ENCODE measurements at places on chromosomes 12 and 14. TPM values are rescaled to one million over a fixed set of nuclear protein-coding genes. Genes with fewer than 3 reads are reported as not detected.

GRCh38 chr12:42360747-42361403 lies 34.9 kb downstream of the PPHLN1 start:
- DNase-seq, result no peak

DNA sequence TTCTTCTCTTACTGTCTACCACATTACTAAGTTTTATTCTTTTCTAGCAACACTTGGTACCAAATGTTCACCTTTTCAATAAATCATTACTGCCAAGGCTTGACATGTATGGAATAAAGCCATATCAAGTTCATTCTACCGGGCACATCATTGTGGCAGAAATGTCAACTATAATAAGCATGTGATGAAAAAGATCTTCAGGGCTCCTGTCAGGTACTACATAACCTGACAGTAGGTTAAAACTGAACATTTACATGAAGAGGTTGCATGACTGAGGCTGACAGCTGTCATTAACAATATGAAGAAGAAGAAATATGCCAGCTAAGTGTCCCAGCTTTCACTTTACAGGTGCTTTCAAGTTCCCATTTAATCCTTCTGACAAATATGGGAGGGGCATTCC lies 178.9 kb downstream of the KCNH5 start:
- DNase-seq, result no peak

PZP gene
- total RNA-seq, result not detected

- peak; percentile 39 for DNase-seq
Observed at GRCh38 chr14:22276913-22277816, 311.9 kb downstream of the DAD1 start.

DNA sequence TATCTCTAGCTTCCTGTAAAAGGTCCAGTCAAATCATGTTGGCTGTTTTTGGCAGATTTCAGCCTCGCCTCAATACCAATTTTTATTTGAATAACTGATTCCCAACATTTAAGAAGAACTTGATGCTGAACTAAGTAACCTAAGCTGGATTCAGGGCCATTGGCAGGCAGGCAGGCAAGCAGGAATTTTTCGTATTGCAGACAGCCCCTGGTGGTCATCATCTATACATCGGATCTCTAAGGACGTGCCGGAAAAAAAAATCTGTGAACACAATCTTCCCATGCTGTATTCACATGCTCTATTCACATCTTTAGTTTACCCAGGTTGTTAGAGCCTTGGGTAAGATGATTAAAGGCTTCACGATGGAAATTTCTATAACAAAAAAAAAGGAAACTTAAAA lies 7.0 kb downstream of the VCPKMT start:
- DNase-seq, result peak; percentile 22

DNA sequence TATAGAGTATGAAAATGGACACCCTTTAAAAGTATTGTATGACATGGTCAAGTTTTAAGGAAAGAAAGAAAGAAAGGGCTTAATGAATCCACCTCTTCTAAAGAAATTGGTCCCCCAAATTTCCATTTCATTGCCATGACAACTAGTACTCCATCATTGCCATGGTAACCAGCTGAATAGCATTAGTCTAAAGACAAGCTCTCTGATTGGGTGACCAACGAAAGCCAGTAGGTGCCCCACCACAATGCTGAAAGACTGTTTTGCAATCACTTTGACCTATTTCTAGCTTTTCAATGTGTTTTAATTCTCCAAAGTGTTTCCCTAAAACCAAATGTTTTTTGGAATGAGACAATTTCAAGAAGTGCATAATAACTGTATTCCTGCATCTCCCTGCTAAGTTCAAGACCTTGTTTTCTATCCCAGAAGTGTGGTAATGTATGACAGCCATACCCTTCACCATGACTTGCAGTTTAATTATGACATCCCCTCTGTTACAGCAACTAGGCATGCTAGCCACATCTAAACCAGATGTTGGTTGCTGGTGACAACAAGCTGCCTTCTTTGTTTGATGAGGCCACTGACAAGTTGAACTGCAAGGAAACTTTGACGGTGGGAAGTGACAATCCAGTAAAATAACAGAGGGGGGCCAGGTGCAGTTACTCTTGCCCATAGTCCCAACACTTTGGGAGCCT lies 46.7 kb downstream of the KICS2 start:
- peak; percentile 43 for DNase-seq

STAC3 gene
- 3.8 TPM for total RNA-seq

DNA sequence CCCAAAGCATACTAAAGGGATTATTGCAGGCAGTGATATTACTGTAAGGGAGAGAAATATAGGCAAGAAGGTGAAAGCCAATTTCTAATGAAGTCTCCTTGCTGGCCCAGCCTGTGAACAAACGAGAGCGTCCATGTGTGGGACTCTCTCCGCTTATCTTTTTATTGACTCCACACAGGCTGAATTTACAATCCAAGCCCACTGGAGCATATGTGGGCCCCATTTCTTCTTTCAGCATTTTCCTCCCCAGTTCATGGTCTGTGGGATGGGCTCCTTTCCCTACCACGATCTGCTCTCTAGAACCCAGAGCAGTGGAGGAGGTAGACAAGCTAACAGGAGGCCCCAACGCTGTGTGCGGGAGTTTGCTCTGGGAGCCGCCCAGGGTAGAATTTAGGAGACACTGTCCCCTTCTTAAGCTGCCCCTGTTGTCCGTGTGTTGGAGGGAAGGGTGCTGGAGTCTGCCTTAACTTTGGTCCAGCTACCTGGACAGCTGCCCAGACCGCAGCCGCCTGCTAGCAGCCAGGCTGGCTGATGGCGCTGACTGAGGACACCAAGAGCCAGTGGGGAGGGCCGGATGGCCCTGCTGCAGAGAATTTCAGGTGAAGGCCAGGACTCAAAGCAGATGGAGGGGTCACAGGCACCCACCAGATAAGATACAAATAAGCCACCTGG lies 3.2 kb upstream of the HOXC11 start:
- DNase-seq, result no peak

- DNase-seq, result no peak
Observed at GRCh38 chr12:131274061-131274460, 320.4 kb downstream of the ADGRD1 start.

- no peak for DNase-seq
Observed at GRCh38 chr14:100673807-100674154, 52.9 kb upstream of the DLK1 start.
